IMR-90 (cell line): ENCODE measurements at places on chromosomes 11 and 22. TPM values are rescaled to one million over a fixed set of nuclear protein-coding genes. Genes with fewer than 3 reads are reported as not detected.

- DNase-seq, result no peak
These were observed 688.6 kb upstream of the TENM4 start for GRCh38 chr11:80129396-80129795.

DNA sequence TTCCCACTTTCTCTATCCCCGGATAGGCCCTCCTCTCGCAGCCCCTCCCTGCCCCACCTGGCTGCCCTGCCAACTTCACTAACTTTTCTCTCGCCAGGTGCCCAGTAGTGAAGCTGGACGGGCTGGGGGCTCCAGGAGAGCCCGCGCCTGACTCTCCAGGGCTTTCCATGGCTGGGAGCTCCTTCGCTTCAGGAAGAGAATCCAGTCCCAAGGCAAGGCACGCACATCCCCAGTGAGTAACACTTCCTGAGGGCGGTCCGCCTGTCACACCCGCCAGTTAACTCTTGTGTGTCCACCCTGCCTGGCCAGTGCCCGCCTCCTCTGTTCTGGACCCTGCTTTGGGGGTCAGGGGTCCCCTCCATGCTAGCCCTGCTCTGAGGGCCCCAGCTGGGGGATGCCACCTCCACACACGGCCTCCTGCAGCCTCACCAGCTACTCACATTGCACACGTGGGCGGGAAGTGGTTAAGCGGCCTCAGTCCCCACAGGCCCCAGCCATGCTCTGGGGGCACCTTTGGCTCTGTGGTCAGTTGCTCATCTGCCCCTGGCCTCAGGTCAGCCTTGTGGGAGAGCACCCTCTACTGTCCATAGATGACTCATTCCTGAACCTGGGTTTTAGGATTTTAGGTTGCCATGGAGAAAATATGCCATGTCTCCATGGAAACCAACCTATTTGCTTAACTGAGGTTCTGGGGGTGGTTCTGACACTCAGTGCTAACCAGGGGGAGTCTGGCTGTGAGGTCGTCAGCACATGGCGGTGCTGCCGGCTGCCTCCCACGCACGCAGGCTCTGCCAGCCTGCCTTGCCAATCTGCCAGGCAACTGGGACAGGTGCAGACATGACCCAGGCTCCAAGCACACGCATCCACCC is at the start of gene RIN1:
RIN1 (minus strand) TSS at position 201 of the 869 bp plus-strand sequence; CDS start at position 169, 32 bp downstream.
- peak; percentile 99 for DNase-seq

DNA sequence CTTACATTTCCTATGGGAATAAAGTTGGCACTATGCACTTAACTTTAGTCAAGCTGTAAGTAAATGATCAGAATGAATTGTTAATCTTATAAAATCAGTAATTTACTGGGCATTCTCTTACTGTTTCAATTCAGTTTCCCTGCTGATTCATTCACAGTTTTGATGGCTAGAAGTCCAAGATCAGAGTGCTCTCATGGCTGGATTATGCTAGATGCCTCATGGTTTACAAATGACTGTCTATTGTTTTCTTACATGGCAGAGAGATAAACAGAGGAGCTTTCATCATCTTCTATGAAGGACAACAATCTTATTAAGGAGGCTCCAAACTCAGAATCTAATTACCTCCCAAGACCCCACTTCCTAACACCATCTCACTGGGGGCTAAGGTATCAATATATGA is 135.1 kb upstream of the CARD18 start:
- DNase-seq, result peak; percentile 16

DLG2 gene
- polyA plus RNA-seq, result 0.22 and 0.31 TPM in 2 replicates

GRCh38 chr11:48109046-48109666 is 107.5 kb upstream of the OR4B1 start:
- peak; percentile 63 for DNase-seq

NLRP6 gene
- not detected in 2 replicates for polyA plus RNA-seq

DNA sequence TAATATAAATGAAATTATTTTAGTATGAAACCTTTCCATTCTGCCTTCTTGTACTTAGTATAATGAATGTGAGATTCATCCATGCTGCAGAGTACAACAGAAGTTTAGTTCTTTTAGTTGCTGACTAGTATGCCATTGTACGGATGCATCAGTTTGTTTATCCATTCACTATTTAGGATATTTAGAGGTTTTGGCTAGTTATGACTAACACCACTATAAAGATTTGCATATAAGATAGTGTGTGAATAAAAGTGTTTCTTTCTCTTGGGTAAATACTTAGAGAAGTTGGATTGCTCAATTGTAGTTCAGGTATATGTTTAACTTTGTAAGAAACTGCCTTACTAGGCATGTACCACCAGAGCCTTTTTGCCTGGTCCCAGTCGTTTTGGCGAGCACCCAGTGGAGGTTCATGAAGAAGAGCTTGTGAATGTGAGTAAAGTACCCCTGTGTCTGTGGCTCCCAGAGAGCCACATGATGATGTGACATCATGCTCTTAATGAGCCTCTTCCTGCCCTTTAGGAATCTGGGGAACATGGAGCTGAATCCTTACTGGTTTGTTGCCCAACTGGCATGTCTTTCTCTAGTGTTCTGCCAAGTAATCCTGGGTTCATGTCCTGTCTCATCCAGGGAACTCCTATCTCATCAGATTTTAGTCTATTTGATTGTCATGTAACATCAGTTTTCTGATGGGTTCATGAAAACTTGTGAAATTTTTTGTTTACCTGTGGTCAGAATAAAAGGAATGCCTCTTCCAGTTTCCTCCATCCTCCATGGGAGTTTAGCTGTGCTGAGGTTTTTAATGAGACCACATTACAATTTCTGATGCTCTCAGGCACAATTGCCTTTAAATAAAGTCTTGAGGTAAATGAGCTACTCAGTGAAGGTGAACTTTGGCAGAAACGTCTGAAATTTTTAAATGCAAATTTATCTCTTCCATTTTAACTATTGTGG is 234.8 kb downstream of the CASP12 start:
- peak; percentile 12 for DNase-seq

- no peak for DNase-seq
These were observed 3.0 kb downstream of the RDX start for GRCh38 chr11:110293389-110293788.

DNA sequence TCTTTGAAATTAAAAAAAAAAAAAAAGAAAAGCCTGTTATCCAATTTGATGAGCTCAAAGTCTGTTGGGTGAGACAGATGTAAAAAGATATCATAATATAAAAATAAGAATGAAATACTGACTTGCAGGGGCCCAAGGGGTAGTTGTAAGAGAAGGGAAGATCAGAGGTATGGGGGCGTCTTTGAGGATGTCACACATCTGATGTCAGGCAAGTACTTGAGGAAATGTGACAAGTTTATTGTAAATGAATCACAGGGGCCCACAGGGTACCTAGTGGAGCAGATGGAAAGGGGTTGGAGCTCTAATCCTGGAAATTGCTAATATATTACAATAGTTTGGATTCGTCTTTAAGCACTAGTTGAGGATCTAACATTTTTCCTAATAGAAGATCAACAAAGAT is 131.6 kb downstream of the MAML2 start:
- no peak for DNase-seq

MMP12 gene
- polyA plus RNA-seq, result not detected in 2 replicates
